Activated CD8-positive, alpha-beta T cell treated with anti-CD3 and anti-CD28 coated beads for 36 hours (primary cell): ENCODE measurements at places on chromosomes 3 and 15. TPM values are rescaled to one million over a fixed set of nuclear protein-coding genes. Genes with fewer than 3 reads are reported as not detected.

ROPN1 gene
- total RNA-seq, result not detected

CKMT1A gene
- total RNA-seq, result 0.32 TPM

CCR3 gene
- total RNA-seq, result not detected

MLH1 gene
- total RNA-seq, result 89.6 TPM

RAD18 gene
- total RNA-seq, result 50.3 TPM

BFSP2 gene
- total RNA-seq, result 1.1 TPM

CD96 gene
- total RNA-seq, result 142 TPM

UCN2 gene
- total RNA-seq, result not detected

POLQ gene
- total RNA-seq, result 22.0 TPM

SLC24A5 gene
- not detected for total RNA-seq

MESP2 gene
- not detected for total RNA-seq

NLGN1 gene
- total RNA-seq, result not detected

LIPH gene
- total RNA-seq, result not detected

GRCh38 chr15:97482521-97482920, 478.0 kb upstream of the ARRDC4 start:
- DNase-seq, result no peak

- no peak for DNase-seq
Measured at GRCh38 chr3:141128126-141128777, 77.1 kb downstream of the SPSB4 start.

- no peak for DNase-seq
Measured at GRCh38 chr15:88255484-88256278, 858 bp downstream of the NTRK3 start.

DNA sequence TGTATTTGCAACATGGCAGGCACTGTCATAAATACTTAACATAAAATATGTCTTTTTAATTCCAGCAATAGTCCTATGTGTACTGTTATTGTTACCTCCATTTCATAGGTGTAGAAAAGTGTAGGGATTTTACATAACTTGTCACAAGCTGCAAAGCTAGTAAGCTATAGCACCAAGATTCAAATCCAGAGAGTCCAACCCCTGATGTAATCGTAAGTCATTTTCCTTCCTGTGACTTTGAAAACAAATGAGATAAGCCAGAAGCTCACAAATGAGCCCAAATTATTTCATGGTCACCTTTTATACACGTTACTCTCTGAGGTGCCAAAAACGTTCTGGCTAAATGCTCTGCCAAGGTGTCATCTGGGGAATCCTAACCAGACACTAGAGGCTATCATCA, 23.8 kb downstream of the TNIK start:
- DNase-seq, result no peak

GRCh38 chr15:58535894-58536293, 104.1 kb downstream of the LIPC start:
- DNase-seq, result no peak

GRCh38 chr3:133256787-133257483, 142.9 kb upstream of the BFSP2 start:
- DNase-seq, result no peak

- no peak for DNase-seq
Measured at GRCh38 chr3:131786386-131786785, 248.4 kb downstream of the CPNE4 start.

DNA sequence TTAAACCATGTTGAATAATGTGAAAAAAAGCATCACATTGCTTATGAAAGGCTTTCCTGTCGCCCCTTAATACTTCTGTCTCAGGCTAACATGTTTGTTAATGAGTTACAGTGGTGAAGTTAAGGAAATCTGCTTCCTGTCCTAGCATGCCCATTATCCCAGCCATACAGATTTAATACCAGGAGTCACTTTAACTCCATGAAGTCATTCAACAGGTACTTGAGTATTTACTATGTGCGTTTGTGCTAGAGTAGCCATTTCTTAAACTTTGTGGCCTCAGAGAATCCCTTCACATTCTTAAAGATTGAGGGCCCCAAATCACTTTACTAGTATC, 10.1 kb upstream of the SETD5 start:
- no peak for DNase-seq

DNA sequence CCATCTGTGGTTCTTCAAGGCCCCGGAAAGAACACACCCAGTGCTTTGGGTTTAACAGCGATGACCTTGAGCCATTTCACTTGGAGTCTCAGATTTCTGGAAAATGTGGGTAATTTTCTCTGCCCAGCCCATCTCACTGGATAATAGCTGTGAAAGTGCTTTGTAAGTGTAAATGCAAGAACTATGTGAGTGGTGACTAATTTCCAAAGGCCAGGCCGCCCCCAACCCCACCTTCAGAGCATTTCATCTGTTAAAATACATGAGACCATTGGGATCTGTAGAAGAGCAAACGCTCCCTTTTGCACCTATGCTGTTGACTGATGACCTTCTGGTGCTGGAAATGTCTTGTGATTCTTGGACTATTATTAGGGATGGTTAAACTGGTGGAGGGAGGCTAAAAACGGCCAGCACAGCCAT, 196.8 kb upstream of the LPP start:
- DNase-seq, result peak; percentile 74

GRCh38 chr15:71237456-71238188, 122.4 kb downstream of the THSD4 start:
- DNase-seq, result no peak

GRCh38 chr15:35288580-35288979, 203.5 kb upstream of the NANOGP8 start:
- DNase-seq, result no peak

DNA sequence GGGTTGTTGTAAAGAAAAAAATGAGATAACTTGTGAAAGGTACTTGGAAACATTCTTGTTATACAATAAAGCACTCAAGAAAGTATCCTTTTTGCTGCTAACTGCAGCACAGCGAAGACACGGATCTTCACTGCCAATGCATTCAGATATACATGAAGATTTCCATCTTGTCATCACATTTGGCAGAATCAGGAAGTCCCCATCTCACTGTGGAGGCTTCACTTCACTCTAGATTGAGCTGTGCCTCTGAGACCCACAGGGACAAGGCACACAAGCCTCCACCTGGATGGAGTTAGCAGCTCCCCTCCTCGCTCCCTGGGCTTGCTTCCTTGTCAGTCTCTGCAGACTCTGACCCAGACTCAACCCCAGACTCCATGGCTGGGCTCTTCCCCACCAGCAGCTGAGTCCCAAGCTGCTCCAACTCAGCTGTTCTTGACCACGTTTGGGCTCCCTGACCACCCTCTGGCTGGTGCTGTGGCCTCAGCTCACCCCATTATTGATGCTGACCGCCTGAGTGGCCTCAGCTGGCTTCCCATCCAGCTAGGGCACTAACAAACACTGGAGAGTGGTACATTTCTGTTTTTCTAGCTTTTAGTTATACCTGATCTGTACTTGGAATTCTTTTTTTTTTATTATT, 45.4 kb upstream of the SMAD3 start:
- DNase-seq, result no peak

- no peak for DNase-seq
Measured at GRCh38 chr3:39279745-39280517, at the start of gene CX3CR1. CX3CR1 (minus strand) TSS chr3:39280036; CDS start chr3:39266509, 13,527 bp downstream.

DNA sequence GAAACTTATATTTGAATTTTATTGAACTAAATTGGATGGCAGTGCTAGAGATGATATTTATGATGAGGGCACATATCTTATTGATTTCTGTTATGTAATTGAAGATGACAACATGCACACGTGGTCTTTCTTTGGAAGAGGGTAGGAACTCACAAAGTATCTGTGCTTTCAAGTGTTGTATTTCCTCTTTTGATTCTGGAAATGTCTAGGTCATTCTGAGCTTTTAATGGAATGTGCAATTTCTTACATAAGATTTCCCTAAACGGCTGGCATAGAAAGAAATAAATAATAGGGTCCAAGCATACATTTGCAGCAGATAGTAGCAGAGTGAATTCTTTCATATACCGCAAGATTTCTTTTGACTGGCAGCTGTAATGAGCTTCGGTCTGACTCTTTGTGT, 10.1 kb upstream of the GPR171 start:
- no peak for DNase-seq

DNA sequence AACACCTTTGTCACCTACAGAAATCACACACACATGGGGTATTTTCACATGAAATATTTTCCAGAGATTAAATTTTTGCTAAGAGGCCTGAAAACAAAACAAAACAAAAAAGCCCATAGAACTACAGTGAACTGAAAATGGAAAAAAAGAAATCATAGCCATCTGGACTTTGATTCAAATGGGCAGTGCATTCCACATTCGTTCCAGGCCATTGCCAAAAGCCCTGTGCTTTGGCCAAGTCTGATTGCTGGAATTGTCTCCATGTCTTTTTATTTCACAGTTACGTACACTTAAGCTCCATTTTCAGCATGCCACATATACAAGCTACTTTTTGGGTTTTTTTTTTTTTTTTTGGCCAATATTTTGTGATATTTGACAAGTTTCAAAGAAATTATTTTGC, 47.1 kb downstream of the TFG start:
- no peak for DNase-seq

- DNase-seq, result no peak
Measured at GRCh38 chr3:165446555-165446954, 250.4 kb upstream of the SLITRK3 start.

- DNase-seq, result no peak
Measured at GRCh38 chr3:52036222-52036694, 20.1 kb downstream of the DUSP7 start.

- DNase-seq, result no peak
Measured at GRCh38 chr3:101976473-101976872, 127.2 kb downstream of the NFKBIZ start.
